ENCODE measurements at places on chromosomes 2 and 18.

DNA sequence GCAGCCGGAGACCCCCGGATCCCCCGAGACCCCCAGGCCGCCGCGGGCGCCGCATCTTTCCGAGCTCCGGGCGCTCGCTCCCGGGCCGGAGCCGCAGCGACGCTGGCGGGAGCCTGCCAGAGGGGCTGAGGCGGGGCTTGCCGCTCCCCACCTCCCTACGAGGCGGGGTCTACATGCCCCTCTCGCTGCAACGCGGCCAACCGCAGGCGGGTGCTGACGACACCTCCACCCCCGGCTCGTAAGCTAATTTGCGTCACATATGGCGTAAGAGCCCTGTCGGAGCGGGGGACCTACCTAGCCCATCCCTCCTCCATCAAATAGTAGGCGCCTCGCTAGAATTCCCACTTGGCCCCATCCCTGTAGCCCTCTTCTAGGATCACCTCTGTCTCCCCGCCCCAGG is at the start of gene PTPRN:
PTPRN (minus strand) TSS at position 124 of the 400 bp plus-strand sequence; CDS start at position 55, 69 bp downstream.
- H3K27ac ChIP-seq = no peak within 1 kb of the TSS
- DNase-seq = no peak
- peaks cover 2% of the 10 kb centered on the region for H3K36me3 ChIP-seq
- no peak within 1 kb of the TSS for H3K4me3 ChIP-seq

GRCh38 chr2:201660293-201660895 is 17.1 kb upstream of the TMEM237 start:
- peaks cover 50% of the 10 kb centered on the region for H3K27me3 ChIP-seq
- H3K27ac ChIP-seq = no peak overlapping the region
- DNase-seq = no peak

DNA sequence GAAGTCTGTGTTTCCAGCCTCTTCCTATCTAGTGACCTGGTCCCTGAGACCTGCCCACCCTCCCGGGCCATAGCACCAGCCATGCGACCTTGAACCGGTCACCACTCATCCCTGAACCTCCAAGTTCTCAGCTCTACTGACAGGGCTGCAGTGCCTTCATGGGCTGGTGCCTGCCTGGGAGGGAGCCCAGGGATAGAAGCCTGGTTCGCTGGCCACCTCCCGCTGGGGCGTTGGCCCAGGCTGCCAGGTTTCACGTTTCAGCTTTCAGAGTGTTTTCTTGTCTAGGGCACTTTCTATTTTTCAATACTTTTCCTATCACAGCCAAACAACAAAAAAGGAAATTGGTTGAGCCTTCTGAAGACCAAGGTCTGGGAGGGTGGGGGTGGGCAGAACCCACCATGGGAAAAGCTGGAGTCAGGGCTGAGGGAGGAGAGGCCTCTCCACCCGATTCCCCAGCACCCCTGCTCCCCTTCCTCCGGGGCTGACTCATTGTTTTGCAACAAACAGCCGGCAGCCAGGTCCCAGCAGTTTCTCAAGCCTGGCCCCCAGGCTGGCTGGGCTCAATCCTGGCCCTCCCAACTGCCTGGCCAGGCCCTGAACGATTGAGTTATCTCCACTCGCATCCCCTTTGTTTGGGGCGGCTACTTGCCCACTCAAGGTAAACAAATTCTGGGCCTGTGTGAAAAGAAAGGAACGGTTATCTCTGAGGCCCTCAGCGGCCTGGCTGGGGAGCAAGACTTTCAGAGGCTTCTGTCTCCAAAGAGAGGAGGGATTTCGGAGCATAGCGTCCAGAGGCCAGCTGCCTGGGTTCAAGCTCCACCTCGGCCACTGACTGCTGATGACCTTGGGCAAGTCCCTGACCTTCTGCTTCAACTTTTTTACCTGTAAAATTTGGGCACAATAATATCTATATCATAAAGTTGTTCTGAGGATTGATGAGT is 47.5 kb downstream of the ZFP36L2 start:
- peak overlapping the region; percentile 31 for H3K4me3 ChIP-seq
- DNase-seq = no peak
- H3K36me3 ChIP-seq = peaks cover 3% of the 10 kb centered on the region
- peak overlapping the region; percentile 100 for H3K27ac ChIP-seq

GRCh38 chr2:9518780-9519179 is 36.9 kb downstream of the ADAM17 start:
- H3K27ac ChIP-seq = no peak overlapping the region
- no peaks in the 10 kb centered on the region for H3K27me3 ChIP-seq
- no peak for DNase-seq
- peaks cover 9% of the 10 kb centered on the region for H3K36me3 ChIP-seq

- no peak overlapping the region for H3K27ac ChIP-seq
- H3K4me1 ChIP-seq = no peaks in the 10 kb centered on the region
- no peaks in the 10 kb centered on the region for H3K27me3 ChIP-seq
- H3K4me3 ChIP-seq = no peak overlapping the region
Measured at GRCh38 chr2:163748420-163748819, 12.6 kb upstream of the FIGN start.

GRCh38 chr2:52775674-52776073 is 991.9 kb upstream of the CHAC2 start:
- no peaks in the 10 kb centered on the region for H3K27me3 ChIP-seq
- H3K4me1 ChIP-seq = no peaks in the 10 kb centered on the region
- H3K36me3 ChIP-seq = no peaks in the 10 kb centered on the region
- H3K4me3 ChIP-seq = no peak overlapping the region

DNA sequence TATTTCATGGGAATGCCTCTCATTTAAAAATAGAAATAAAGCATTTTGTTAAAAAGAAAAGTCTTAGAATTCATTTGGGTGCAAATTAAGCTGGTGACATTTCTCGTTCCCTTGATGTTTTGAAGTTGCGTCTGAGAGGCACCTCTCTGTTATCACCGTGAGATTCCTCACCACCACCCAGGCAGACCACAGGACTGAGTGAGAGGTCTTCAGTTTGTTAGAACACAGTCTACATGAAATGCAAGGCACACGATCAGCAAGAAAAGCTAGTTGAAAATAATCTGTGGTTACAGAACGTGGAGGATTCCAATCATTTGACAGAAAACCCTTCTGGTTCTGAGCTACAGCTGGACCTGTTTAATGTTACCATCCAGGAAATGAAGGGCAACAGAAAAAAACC is 116.0 kb downstream of the UXS1 start:
- no peak overlapping the region for H3K4me3 ChIP-seq
- peaks cover 2% of the 10 kb centered on the region for H3K36me3 ChIP-seq
- DNase-seq = no peak
- no peaks in the 10 kb centered on the region for H3K27me3 ChIP-seq

All from T-helper 17 cell (primary cell).